GM04503 (cell line): ENCODE measurements at places on chromosomes 7 and 10.

- DNase-seq: no peak
Measured at GRCh38 chr10:7334642-7334964, 76.2 kb downstream of the SFMBT2 start.

- no peak for DNase-seq
Measured at GRCh38 chr7:1288996-1289551, 56.4 kb downstream of the UNCX start.

DNA sequence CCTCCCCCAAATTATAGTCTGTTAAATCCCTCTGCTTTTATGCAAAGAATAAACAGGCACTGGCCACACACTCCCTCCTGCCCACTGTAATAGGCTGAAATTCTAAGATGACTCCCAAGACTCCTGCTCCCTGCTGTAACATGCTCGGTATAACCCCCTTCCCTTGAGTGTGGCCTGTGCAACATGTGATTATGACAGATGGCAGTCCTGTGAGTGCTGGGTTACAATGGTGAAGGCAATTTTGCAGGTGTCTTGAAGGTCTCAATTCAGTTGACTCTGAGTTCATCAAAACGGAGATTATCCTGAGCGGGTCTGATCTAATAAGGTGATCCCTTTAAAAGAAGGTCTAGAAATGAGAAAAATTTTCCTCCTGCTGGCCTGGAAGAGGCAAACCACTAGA is 55.9 kb downstream of the CREB3L2 start:
- DNase-seq: no peak

DNA sequence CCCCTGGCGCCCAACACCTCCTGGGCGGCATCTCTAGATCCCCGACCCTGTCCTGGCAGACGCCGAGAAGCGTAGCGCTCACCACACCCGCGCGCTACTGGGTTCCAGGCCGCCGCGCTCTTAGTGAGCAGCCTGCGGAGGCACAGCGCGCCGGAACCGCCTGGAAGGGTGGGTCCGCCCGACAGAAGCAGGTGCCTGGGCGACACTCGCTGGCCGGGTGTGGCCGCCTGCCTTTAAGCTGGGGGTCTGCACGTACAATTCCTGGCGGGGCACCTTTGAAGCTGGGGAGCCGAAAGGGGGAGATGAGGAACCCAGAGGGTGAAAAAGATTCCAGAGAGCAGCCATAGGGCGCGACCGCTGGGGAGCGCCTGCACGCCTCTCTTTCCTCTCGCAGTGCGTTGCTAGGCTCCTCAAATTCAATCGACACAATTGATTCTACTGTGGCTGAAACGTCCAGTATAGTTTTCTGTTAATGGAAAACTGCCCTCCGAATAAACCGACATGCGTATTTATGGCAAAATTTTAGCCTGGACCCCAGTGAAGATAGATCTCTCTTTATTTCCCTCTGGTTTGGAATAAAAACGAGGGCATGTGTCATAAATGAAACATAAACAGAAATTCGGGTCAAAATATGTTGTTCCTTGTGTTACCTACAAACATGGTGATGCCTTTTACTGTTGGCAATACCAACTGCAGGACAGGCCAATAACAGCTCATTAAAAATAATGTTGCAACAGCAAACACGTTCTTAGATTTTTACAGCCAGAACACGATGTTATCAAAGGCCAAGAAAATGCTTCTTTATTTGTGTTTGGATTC is 4.6 kb downstream of the HMX3 start:
- DNase-seq: no peak

DNA sequence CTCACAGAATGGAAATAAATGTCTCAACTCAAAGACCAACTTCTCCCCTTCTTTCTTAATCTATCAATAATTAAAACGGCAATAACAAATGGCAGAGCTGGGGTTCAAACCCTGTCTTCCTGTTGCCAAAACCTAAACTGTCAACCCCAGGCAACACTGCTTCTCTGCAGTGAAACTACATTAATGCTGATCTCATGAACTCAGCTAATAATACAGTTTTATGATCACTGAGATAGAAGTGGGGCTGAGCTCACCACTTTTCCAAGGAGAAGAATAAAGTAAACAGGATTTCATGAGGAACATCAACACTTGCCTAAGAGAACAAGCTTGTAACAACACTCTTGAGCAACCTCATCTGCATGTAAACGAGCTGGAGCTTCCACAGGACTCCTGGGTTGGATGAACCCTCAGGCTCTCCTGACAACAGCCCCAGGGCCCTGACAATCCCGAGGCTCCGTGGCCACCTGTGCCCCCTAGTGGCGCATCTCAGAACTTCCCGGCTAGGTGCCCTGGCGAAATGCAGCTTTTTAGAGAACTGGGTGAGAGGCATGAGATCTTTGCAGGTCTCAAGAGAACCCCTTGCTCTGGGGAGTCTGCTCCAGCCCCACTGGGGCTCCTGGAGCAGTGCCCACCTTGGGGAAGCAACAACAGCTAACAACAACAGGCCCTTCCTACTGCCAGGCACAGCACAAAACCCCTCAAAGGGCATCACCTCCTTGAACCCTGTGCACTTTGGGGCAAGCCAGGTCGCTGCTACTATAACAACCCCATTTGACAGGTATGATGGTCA is 169.3 kb downstream of the SH3PXD2A start:
- peak; percentile 75 for DNase-seq

- DNase-seq: no peak
Measured at GRCh38 chr10:14586901-14587300, 187.8 kb downstream of the FAM107B start.
